COLO829 (cell line): ENCODE measurements at places on chromosomes 7 and 10.

DNA sequence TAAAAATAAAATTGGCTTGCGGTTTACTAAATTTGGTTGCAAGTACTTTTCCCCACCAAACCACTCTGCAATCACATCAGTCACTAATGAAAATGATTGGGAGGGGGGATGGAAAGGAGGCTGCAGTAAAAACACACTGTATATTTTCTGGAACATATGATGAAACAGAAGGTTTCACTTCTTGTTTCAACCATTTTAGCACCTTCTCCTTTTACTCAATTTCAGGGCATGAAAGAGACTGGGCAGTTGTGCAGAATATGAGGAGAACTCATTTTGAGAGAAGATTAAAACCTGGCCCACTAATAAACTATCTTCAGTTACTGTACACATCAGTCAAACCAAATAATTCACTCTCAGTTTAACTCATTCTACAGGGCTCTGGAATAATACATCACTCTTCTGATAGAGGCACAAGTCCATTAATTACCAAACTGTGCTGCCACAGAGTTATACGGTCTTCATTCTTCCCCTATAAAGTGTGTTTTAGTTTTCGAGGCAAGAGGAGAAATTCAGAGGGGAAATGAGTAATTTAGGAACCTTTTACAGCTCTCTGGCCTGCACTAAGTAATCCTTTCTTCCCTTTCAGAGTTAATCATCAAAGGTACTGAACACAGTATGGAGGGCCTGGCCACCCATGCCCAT is 25.5 kb downstream of the JAZF1 start:
- no peak for DNase-seq

DNA sequence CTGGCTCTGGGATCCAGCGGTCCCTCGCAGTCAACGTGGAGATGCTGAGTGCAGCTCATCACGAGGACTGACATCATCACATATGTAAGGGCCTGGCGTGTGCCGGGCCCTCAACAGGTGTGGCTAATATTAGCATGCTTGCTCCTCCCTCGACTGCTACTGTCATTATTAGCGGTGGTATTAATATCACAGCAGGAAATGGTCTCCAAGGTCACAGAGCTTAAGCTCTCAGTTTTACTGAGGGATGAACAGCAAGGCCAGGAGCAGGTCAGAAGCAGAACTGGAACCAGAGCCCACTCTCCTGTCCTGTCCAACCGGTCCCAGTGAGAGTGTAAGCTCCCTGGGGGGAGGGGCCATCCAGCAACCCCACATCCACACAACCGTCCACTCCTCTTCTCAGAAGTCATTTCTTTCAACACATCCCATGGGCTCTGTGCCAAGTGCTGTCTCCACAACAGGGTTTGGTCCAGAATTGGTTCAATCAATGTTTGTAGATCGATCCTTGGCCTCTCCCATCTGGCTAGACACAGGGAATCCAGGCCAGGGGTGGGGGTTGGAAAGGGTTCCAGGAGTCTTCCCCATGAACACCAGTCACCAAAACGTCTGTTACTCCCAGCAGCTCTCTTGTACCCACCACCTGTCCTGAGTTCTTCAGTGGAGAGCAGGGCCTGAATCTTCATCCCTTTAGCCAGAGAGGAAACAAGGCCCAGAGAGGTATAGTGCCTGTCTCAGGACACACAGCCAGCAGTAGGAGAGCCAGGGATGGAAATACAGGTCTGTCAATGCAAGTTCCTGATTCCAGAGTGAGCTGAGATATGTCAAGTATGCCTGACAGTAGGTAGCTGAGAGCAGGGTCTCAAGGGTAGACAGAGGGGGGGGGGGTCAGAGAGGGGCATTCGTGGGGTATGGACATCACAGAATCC is 45.3 kb upstream of the ZMIZ1 start:
- no peak for DNase-seq

DNA sequence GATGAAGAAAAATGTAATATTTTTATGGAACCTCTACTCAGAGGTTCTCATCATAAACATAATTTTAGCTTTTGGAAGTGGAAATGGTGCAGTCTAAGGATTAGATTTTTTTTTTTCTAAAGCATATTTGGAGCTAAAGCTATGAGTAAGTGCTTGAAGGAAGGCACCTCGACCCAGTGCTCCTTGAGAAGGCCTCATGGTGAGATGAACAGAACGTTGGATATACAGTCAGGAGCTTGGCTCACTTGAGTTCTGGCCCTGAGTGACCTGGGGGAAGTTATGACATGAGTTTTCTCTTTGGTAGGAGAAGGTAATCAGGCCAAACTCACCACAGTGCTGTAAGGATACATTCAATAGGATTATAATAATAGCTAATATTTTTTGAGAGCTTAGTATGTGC is 163.3 kb downstream of the JCAD start:
- no peak for DNase-seq

DNA sequence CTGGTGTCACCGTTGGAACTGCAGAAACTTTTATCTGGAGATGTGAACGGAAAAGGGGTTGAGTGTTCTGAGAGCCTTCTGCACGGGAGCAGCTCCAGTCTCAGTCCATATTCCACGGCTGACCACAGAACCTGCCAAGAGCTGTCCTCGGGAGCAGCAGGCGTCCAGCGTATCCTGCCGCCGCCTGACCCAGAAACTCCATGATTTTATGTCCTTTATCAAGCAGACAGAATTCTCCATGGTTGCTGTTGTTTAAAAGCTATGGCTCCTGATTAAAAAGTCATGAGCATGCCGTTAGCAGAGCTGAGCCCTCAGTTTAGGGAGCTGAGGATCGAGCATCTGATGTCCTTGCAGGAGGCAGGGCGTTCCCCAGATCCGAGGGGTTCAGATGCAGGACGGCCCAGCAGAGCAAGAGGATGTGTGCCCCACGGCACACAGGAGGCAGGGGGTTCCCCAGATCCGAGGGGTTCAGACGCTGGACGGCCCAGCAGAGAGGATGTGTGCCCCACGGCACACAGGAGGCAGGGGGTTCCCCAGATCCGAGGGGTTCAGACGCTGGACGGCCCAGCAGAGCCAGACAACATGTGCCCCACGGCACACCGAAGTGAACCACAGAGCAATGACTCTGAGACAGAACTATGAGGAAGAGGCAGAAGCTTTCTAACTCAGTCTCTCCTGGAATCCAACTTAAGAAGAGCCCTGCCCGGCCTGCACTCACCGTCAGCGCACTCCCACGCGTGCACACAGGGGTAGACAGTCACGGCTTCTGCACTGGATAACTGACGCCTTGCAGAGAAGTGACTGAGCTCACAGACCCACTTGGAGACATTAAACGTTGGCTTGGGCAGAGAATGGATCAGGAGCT is 96.4 kb downstream of the WDR37 start:
- DNase-seq = no peak
